Activated CD8-positive, alpha-beta T cell treated with anti-CD3 and anti-CD28 coated beads, Interleukin-2, amount 10 ng/mL, durations not matched to agents 7 days and 5 days (primary cell): ENCODE measurements at places on chromosomes 2 and 18.

DNA sequence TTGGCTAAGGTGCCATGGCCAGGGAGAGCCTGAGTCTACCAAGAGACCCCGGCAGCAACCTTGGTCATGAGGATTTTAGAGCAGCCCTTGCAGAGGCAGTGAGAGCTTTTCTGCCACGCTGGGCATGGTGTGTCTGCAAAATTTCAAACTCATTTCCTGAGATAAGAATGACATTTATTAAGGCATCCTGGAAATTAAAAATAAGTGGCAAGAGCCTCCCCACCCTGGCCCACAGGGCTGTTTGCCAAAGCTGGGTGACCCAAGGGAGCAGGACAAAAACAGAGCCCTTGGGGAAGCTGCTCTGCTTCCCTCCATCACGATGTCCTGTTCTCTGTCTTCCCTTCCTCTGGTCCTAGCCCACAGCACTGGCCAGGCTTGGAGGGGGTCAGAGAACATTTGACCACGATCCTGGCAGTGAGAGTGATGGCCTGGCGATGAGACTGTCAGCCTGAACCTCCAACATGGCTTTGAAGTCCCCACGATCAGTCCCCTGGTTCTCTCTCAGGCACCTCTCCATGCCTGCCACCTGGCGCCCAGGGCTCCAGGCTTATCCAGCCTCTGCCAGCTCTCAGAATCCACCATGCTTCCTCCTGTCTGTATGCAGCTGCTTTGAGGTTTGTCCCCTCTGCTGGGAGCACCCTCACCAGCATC lies 68.9 kb upstream of the RMDN2 start:
- no peak for DNase-seq

- no peak for DNase-seq
Measured at GRCh38 chr2:101264360-101264939, 11.8 kb downstream of the CNOT11 start.

DNA sequence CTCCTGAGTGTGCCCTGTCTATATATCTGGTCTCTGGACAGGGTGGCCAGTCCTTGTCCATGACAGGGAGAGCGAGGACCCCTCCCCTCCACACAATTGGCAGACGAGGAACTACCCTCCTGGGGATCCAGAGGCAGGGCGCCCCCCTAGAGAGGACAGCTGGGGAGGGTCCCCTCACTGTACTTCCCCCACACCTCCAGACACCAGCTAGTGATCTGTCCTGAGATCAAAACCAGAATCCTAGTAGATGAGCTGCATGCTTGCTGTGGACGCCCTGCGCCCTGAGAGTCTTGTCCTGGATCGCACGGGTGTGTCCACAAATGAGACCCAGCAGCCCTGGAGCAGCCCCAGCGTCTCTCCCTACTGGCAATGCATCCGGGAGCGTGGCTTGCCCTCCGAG lies 83.4 kb upstream of the PXDN start:
- no peak for DNase-seq

DNA sequence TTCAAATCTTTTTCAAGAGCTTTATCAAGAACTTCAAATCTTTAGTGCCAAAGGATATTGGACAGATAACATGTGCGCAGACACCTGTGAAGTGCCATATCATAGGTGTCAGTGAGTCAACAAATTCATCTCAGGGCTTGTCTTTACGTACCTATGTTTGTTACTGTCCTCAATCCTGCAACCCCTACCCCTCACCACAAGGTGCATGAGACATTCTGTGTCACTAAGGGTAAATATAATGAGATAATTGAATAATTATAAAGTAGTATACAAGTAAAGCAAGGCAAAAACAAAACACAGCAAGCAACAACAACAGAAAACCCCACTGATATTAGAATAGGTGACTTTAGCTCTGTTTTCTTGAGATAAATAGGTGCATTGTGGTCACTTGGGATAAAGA lies 1495.8 kb upstream of the TMEFF2 start:
- no peak for DNase-seq

DNA sequence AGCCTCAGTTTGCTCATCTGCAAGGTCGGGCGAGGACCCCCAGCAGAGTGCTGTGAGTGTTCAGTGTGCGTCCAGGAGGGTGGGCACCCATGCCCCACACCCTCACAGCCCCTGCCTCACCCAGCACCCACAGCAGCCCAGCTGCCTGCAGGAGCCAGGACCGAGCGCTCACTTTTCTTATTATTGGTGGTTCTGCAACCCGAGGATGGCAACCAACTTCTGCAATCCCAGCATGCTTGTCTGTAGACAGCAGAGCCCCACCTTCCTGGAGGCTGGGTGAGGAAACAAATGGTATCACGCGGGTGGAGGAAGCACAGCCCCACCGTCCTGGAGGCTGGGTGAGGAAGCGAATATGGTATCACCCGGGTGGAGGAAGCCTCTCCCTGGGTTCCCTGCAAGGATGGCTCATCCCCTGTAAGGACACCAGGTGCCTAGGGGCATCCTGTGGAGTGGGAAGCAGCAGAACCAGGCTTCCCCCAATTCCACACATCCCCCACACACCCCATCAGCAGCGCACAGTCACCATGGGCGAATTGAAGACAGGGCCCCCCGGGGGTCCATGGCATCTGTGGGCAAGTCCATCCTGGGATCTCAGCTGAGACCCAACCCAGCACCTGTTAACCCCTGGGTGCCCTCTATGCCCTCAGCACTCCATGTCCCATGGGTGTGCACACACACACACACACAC lies 220.5 kb upstream of the RAB6C start:
- DNase-seq, result no peak

DNA sequence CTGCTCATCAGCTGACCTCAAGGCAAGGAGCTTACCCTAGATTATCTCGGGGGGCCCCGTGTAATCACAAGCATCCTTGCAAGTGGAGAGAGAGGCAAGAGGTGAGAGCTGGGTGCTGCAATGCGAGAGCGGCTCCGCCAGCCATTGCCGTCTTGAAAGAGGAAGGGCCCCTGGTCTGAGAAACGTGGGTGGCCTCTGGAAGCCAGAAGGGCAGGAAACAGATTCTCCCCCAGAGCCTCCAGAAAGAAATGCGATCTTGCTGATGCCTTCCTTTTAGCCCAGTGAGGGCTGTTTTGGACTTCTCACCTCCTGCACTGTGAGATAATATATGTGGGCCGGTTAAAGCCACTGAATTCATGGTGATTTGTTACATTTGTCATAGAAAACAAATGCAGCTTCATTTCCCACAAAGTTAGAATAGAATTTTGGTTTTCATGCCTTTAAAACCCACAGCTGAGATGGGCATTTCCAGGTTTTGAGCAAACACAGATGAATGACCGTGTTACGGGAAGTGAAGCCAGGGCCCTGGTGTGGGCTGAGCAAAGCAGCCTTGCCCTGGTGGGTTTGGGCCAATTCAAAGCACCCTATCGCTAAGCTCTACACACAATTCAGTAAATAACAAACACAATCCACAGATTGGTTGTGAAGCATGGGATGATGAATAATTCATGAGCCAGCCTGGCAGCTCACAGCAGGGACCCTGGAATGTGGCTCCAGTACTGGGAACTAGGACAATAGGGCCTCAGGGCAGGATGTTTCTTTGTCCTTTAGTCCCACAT lies 319.9 kb upstream of the HS6ST1 start:
- DNase-seq, result no peak

DNA sequence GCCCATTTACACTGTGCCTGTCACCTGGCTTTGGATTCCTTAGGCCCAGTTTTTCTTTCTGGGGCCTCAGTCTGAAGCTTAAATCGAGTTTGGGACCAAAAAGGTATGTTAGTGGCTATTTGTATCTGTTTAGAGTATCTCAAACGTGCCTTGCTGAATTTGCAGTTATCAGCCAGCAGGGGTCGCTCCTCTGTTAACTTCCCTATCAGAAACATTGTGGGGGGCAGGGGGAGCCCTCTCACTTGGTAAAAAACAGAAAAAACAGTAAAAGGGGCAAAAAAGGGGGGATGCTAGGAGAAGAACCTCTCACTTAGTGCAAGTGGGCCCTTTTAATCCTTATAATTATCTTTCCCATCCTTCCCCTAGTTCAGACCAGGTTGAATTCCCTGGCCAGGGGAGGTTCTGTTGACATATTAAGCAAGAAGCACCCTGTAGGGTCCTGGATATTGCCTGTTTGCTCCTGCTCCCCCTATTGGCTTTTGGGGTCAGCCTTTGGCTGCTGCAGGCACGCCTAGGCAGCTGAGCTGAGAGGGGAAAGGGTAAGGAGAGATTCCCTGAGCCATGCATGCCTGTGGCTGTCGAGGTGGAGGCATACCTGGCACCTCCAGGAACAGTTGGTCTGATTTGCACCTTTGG lies 8.8 kb upstream of the IFIH1 start:
- peak; percentile 56 for DNase-seq

DNA sequence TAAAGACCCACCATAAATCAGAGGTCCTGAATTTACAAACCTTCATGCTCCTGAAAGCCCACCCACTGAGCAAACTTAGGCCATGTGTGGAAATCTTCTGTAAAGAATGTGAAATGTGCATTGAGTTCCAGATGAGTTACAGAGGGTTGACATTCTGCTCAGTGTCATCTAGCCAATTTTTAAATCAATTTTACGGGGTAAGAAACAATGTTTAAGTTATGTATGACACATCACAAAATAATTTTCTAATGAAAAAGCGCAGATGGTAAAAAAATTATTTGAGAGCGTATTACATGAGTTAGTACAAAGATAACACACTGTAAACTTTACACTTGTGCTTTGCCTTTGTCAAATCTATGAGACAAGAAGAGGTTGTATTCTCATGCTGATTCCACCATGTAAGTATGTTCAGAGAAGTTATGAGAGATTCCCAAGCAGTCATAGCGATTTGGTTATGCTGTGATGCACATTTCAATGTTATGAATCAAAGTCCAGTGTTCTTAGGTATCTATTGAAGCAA lies 446.3 kb downstream of the ADCYAP1 start:
- no peak for DNase-seq

DNA sequence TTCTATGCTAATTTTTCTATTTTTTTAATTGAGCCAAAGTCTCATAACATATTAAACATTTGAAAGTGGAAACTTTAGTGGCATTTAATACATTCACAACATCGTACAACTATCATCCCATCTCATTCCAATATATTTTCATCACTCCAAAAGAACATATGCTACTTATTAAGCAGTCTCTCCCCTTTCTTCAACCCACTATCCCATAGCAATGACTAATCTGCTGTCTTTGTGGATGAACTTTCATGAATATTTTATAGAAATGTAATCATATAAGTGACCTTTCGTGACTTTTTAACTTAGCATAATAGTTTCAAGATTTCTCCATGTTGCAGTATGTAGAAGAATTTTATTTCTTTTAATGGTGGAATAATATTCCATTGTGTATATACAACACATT lies 90.3 kb downstream of the CCDC178 start:
- no peak for DNase-seq

DNA sequence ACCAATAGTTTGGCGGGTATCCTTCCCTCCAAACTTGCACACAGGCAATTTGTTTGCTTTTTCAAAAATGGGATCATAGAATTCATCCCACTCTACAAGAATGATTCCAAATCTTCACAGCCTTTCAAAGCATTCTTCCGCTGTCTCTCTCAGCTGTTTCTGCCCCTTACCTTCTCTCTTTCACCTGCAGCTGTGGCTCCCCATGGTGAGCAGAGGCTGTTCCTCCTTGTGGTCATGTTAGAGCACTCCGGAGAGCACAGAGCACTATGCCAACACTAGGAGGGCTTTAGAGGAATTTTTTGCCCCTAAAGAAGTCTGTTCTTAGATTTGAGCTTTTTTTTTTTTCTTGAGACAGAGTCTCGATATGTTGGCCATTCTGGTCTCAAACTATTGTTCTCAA lies 30.4 kb downstream of the MTHFD2 start:
- DNase-seq, result no peak
